ENCODE measurements at places on chromosomes 4 and X.

DNA sequence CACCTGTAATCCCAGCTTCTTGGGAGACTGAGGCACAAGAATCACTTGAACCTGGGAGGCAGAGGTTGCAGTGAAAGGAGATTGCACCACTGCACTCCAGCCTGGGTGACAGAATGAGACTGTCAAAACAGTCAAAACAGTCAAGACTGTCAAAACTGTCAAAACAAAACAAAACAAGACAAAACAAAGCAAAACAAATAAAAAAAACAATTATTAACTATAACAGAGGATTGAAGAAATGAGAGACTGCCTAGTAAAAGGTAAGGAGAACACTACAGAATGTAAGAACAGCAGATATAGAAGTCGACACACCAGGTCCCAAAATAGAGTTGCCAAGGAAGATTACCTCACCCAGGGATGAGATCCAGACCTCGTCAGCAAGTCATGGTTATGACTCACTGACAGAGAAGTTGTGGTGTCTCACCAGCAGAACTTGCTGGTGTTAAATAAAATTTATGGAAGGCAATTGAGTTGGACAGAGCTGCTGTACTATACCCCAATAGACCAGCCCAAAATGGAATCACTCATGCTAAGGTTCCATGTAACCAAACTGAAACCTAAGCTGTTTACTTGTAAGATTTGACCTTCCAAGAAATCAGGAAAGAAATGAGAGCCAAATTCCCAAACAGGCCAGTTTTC is 32.1 kb upstream of the GK start:
- no peaks in the 10 kb centered on the region for H3K27me3 ChIP-seq
- H3K4me1 ChIP-seq: no peaks in the 10 kb centered on the region
- no peak overlapping the region for H3K27ac ChIP-seq

- H3K27me3 ChIP-seq: no peaks in the 10 kb centered on the region
- no peak overlapping the region for H3K4me3 ChIP-seq
- peaks cover 7% of the 10 kb centered on the region for H3K4me1 ChIP-seq
Measured at GRCh38 chrX:7202206-7202605, 54.3 kb upstream of the PUDP start.

DNA sequence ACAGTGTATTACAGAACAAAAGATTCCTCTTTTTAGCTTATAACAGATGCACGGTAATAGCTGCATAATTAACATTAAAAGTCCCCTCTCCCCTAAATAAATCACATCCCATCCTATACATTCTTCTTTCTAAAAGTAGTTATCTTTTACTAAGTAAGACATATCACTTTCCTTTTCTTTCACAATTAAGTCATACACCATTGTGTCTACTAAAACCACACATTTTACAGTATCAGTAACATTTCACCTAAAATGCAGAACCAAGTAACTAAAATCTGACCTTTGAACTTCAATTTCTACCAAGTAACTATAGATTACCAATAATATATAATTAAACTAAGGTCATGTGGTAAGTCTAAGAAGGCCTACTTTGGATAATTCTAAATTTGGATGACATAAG is 14.2 kb downstream of the DHX15 start:
- H3K4me1 ChIP-seq: peaks cover 71% of the 10 kb centered on the region
- DNase-seq: no peak
- H3K27me3 ChIP-seq: no peaks in the 10 kb centered on the region

DNA sequence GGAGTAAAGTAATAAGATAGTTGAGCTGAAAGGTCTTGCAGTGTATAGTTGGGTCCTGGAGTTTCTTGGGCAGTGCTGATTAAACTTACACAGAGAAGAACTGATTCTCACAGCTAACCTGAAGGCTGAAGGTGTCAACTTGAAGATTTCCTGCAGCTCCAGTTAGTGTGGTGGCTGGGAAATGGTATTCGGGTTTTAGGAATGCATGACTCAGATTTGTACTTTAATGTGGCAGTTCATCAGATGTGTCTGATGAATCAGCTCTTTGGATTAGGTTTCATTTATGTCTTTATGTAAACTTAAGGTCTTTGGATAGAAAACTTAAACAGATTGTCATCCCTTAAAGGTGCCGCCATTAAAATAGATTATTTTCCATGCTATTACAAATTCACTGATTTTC is 200.0 kb downstream of the IL1RAPL1 start:
- no peaks in the 10 kb centered on the region for H3K4me1 ChIP-seq
- no peak overlapping the region for H3K4me3 ChIP-seq
- no peaks in the 10 kb centered on the region for H3K27me3 ChIP-seq
- no peak for DNase-seq
- no peaks in the 10 kb centered on the region for H3K36me3 ChIP-seq
- no peak overlapping the region for H3K27ac ChIP-seq

DNA sequence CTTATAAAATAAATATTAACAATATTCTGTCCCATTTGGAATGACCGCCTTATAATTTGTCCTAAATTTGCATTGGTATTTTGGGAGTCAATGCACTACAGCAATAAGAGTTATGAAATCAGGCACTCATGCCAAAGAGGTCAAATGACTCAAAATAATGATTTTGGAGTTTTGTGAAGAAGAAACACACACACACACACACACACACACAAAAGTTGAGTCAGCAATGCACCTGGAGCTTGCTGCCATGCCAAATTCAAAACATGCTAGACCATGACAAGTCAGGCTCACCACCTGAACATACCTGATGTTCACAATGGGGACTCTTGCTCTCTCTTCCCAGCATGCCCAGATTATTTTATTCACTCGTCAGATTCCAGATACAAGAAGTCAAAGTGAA is 56.7 kb downstream of the PROM1 start:
- H3K27me3 ChIP-seq: peaks cover 13% of the 10 kb centered on the region
- H3K4me3 ChIP-seq: no peak overlapping the region
- H3K36me3 ChIP-seq: no peaks in the 10 kb centered on the region
- no peaks in the 10 kb centered on the region for H3K4me1 ChIP-seq
- no peak overlapping the region for H3K27ac ChIP-seq

GRCh38 chr4:121958777-121959176 is 6.9 kb upstream of the TRPC3 start:
- no peak for DNase-seq
- no peaks in the 10 kb centered on the region for H3K4me1 ChIP-seq
- peaks cover 15% of the 10 kb centered on the region for H3K27me3 ChIP-seq
- H3K27ac ChIP-seq: no peak overlapping the region
- H3K36me3 ChIP-seq: no peaks in the 10 kb centered on the region

DNA sequence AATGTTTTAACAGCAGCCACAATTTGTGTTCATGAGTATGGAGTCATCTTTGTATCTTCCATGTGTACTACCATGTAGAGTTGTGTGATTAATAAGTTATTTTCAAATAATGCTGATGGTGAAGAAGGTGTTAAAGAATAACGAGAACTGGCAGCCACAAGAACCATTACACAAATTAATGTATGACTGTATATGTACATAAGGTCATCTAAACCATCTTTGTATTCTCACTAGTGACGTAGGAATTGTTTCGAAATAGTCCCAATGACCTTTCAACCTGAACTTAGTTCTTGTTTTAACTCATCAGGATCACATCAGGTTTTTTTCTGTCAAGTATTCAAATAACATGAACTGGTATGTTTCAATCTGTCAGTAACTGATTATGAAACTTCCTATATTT is 48.3 kb upstream of the NOCT start:
- H3K4me3 ChIP-seq: no peak overlapping the region
- H3K4me1 ChIP-seq: no peaks in the 10 kb centered on the region
- DNase-seq: no peak
- H3K27ac ChIP-seq: no peak overlapping the region
- H3K36me3 ChIP-seq: no peaks in the 10 kb centered on the region
- no peaks in the 10 kb centered on the region for H3K27me3 ChIP-seq

DNA sequence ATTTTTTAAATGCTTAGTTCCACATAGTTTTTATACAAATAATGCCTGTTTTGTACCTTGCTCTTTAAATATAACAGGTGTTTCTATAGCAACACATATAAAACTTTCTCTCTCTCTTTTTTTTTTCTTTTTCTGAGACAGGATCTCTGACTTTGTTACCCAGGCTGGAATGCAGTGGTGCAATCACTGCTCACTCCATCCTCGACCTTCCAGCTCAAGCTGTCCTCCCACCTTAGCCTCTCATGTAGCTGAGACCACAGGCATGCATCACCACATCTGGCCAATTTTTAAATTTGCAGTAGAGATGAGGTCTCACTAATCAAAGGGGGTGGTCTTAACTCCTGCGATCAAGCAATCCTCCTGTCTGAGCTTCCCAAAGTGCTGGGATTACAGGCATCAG is 18.3 kb upstream of the SULT1E1 start:
- DNase-seq: no peak
- H3K36me3 ChIP-seq: no peaks in the 10 kb centered on the region
- no peak overlapping the region for H3K4me3 ChIP-seq
- H3K4me1 ChIP-seq: no peaks in the 10 kb centered on the region
- H3K27me3 ChIP-seq: no peaks in the 10 kb centered on the region
- H3K27ac ChIP-seq: no peak overlapping the region

All from activated CD8-positive, alpha-beta T cell treated with anti-CD3 and anti-CD28 coated beads for 36 hours (primary cell).